Dermis microvascular lymphatic vessel endothelial cell (primary cell): ENCODE measurements at places on chromosomes 16 and 17.

GRCh38 chr17:50508573-50509460, 578 bp downstream of the MYCBPAP start:
- DNase-seq = no peak

GRCh38 chr16:65781855-65782254, 584.6 kb upstream of the CDH5 start:
- DNase-seq = no peak

GRCh38 chr16:22267764-22268163, 29.4 kb upstream of the POLR3E start:
- DNase-seq = no peak

DNA sequence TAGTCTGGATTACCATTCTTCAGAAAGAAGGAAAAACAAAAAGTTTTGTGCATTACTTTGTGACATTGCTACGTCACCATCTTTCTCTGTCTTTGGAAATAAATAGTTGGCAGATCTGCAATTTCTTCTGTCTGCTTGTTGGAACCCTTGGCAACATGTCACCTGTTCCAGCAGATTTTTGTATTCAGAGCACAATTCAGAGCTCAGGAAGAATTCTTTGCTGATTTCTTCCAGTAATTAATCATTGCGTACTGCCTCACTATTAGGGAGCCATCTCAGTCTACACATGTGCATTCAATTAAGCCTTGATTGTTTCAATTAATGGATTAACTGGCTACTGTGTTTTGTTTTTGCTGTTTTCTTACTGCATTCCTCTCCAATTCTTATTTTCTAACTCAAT, 467.2 kb downstream of the CDH8 start:
- DNase-seq = no peak

DNA sequence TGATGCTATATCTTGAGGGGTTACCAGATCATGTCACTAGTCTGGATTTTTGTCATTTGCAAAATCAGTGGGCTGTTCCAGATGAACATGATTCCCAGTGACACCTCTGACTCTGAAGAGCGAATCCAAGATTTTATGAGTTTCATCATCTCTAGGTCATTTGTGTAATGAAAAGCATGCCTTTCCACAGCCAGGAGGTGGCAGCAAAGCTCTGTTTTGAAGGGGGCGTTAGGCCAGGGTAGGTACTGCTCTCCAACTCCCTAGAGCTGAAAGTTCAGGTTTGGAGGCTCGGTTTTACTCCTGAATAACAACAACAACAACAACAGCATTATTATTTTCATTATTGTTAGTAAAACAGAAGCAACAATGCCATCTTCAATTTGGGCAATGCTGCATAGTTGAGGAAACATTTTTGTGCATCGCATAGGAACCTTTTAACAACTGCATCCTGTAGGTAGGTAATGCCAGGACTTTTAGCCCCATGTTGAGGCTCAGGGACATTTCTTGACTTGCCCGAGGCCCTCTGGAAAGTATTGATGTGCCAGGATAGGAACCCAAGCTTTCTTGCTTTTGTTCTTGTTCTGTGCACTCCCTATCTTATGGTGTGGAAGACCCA, 77.0 kb downstream of the MYH13 start:
- peak; percentile 36 for DNase-seq

GRCh38 chr17:6701719-6702118, 11.4 kb downstream of the SLC13A5 start:
- DNase-seq = peak; percentile 17

DNA sequence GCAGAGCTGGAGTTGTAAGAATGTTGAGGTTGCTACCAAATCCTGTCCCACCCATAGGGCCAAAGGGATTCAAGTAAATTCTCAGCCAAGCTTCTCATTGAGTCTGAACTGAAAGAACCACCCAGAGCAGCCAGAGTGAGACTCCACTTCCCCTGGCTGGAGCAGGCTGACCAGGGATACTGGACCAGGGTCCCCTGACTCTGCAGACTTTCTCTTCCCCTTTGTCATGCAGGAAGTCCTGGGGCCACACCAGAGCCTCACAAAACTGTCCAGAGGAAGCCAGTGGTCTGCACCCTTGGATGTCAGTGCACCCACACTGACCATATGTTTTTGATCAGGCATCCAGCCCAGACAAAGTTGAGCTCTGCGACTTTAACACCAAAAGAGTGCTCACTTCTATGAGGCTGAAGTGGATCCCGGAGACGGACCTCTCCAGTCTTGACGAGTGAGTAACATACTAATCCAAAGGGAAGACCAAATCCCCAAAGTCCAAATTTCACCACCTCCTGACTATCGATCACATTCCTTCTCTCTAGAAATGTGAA, 4.1 kb downstream of the NXN start:
- DNase-seq = no peak

DNA sequence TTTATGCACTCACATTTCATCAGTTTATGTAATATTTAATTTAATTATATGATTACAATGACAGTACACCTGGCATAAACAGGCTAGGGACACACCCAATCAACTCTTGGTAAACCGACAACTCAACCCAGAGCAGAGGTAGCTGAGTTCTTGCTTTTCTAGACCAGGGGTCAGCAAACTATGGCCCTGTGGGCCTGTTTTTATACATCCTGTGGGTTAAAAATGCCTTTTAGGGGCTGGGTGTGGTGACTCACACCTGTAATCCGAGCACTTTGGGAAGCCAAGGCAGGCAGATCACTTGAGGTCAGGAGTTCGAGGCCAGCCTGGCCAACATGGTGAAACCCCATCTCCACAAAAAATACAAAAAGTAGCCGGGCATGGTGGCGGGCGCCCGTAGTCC, 99.2 kb upstream of the TMEM97 start:
- DNase-seq = no peak

- DNase-seq = peak; percentile 52
These were observed 40.5 kb upstream of the ATP2A3 start for GRCh38 chr17:4004517-4005295.

DNA sequence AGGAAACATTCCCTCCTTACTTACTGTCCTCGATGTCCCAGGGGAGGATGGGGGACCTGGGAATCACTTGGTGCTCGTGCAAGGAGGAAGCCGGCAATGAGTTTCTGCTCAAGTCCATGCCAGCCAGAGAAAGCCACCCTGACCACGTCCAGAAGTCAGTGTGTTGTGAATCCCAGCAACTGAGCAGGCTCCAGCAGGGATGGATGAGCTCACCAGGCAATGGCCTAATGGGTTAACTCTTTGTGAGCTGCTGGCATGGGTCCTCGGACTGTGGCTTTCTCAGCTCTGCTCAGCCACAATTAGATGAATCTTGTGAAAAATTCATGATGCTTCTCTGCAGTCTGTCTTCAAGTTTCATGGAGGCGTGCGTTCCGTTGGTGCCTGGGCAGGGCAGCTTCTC, at the start of gene PIRT:
Gene PIRT, minus strand, starts transcription at position 167 of the 400 bp plus-strand sequence. CDS start 12,442 bp downstream, outside the sequence.
- DNase-seq = no peak

GRCh38 chr16:17780181-17780580, 309.4 kb upstream of the XYLT1 start:
- DNase-seq = no peak

GRCh38 chr16:77963185-77964044, 58.9 kb upstream of the CLEC3A start:
- DNase-seq = no peak

DNA sequence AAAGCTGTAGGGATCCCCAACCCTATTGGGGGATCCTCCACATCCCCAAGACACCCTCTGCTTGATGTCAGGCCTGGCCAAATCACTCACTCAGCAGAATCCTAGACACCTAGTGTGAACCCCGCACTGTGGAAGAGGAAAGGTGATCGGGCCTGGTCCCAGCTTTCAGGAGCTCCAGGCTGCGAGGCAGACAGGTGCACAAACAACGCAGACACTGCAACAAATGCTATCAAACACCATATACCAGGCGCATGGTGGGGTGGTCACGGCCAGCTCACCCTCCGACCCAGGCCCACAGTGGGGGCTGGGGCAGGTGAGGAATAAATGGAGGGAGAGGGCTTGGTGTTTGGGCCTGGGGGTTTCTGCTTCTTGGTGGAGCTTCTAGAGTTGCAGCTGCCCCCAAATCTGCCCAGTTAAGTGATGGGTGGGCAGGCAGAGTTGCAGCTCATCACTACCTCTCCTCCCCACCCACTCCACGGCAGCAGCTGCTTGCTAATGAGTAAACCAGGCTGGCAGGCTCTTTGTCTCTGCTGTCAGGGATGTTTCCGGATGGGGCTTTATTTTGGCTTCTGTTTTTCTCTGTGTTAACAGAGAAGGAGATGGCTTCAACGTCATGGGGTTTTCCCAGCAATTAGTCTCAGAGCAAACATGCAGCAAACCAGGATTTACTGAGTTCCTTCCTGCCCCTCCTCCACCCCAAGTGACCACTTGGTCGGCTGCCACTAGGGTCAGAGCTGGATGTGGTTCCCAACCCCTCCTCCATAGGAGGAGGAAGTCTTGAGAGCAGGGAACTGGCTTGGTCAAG, 46.6 kb downstream of the PECAM1 start:
- DNase-seq = peak; percentile 99

DNA sequence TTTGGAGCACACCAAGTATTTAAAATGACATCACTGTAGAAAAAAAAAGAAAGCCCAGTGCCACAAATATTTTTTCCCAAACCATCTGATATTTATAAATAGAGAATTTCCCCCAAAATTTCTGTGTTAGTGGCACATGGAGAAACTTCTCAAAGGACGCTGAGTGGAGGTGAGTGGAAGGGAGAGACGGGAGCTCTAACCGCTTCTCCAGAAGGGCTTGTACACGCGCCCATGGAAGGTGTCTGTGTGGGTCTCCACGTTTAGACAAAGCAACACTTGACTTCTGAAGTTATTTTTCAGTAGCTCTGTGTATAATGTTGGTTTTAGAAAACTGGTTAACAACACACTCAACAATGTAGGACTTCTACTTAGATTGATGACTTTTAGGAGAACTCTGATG, 1.0 kb downstream of the MYOCD start:
- DNase-seq = no peak

GRCh38 chr16:89155184-89155679, 16.3 kb upstream of the CDH15 start:
- peak; percentile 30 for DNase-seq
